Lower leg skin (tissue), 4 donors: ENCODE measurements at places on chromosomes 5 and 9.

GRCh38 chr9:110334871-110335270 lies 2.8 kb downstream of the TXNDC8 start:
- no peak for DNase-seq

DNA sequence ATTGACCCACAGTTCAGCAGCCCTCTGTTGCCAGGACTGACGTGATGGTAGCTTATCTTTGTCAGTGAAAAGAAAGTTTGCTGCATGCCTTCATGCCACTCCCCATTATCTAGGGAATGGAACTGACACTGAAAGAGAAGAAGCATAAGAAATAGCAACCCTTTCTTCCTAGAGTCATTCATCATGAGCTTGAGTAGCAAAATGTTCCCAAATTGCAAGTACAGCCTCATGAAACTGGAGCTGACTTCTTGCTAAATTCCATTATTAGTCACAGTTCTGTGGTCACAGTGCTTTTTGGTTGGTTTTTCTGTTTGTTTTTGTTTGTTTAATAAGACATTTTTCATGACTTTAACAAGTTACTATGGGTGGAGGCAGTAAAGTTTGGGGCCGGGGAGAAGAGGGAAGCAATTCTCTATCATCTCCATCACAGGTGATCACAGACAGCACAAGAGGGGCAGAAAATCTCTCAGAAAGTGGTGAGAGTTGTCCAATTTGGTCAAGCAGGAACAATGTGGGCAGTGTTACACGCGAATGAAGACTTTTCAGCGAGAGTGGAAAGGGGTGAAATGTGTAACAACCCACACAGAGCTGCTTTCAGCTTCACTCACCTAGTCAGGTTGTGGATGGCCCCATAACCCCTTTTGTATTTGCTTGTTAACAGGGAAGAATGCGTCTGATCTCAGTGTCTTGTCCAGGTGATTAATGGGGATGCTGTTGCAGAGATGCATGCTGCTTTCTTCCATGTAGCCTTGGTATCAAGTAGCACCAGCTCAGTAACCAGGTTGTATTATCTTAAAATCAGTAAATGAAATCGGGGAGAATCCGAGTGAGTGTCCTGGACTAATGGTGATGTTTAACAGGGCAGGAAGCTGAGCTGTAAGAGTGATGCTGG lies 440.4 kb downstream of the DMRT2 start:
- DNase-seq = no peak

DNA sequence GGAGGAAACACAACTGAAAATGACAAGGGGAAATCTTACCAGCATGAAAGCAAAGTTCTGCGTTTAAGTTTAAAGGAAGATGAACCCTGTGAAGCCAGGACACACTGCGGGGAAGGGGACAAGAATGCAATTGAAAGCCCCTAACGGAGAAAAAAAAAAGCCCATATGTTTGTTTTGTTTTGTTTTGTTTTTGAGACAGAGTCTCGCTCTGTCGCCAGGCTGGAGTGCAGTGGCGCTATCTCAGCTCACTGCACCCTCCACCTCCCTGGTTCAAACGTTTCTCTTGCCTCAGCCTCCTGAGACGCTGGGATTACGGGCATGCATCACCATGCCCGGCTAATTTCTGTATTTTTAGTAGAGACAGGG lies 2.9 kb downstream of the STK10 start:
- DNase-seq = no peak

GRCh38 chr9:132350861-132351315 lies 3.9 kb downstream of the SETX start:
- DNase-seq = no peak

DNA sequence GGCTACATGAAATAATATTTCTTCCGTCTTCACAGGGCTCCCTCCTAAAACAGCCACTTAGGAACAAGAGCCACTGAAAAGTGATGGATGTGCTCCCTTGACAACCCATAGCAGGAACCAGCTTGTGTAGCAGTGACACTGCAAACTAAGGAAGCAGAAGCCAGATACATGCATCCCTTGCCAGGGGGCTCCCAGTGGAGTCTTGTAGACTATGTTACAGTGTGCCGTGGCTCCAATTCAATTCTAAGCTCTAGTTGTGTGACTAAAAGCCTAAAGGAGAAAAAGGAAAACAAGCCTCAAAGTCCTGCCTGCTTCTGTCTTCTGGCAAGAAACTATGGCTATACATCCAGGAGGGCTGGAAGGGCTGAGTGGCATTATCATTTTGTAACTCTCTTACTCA lies 12.2 kb upstream of the TAF1L start:
- DNase-seq = no peak

DNA sequence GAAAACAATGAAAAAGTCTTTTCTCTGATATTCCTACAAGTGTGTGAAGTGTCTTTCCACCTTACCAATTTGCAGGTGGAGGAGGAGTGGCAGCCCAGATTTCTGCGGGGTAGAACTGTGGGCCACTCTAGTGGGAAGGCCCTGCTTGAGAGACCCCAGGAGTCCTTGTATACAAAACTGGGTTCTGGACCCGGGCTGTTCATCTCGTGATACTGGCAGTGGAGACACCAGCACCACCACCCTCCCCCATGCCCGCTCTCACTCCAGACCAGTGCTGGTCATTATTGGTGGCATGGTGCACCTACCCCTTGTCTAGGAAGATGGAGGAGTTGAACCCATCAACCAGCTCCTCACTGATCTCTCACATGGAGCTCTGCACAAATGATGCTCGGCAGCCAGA lies 16.2 kb upstream of the TDRD7 start:
- no peak for DNase-seq

DNA sequence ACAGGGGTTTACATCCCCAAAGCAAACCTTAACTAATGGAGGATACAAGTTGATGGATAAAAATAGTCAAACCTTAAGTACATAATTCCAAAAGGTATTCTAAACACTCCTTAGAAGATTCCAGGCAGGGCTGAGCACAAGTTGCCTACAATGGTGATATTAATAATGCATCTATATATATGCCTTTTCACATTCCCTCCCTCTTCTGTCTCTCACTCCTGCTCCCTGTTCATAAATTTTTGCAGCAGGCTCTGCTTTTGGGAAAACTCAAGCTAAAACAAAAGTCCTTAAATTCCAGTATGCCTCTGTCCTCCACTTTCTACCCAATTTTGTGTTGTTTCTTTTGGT lies 139.4 kb upstream of the CDKN2B start:
- DNase-seq = no peak
